ENCODE measurements at places on chromosomes 12 and 14.

GRCh38 chr12:106133136-106134087 is 5.3 kb downstream of the NUAK1 start:
- DNase-seq, result no peak

- no peak for DNase-seq
Measured at GRCh38 chr12:121717041-121717699, 4.6 kb downstream of the TMEM120B start.

GRCh38 chr12:131592972-131593371 is 117.9 kb upstream of the SFSWAP start:
- DNase-seq, result no peak

DNA sequence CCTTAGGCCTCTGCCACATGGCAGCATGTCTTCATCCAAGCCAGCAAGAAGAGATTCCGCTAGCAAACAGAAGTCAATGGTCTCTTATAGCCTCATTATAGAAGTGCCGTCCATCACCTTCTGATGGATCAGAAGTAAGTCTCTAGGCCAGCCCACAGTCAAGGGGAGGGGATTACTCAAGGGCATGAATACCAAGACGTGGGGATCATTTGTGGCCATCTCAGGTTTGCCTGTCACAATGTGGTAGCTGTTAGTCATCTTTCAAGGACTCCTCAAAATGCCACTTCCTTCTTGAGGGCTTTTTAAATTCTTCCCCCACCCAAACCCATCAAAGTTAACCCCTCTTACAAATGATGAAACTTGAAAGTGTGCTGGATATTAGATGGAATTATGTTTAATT is 8.1 kb upstream of the ADCY6 start:
- DNase-seq, result no peak

DNA sequence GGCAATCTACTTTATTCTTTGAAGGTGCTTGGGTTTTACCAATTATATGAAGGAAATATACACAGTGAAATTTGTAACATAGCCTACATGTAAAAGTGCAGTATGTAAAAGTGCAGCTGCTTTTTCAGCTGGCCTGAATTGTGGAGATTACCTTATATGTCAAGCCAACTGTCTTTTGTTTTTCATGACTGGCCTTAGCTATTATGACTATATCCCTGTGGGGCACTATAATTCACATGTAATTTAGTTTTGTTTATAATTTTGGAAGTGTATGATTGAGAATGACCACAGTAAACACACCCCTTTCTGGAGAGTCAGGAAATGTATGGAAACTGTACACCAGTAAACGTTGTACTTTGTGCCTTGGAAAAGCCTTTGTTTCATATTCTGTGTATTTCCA is 435.0 kb upstream of the STXBP6 start:
- no peak for DNase-seq

GRCh38 chr14:70021548-70022220 is 142.5 kb downstream of the SMOC1 start:
- DNase-seq, result no peak

- no peak for DNase-seq
Measured at GRCh38 chr12:89901906-89902642, 193.4 kb upstream of the ATP2B1 start.

- DNase-seq, result no peak
Measured at GRCh38 chr12:16563504-16563903, 42.5 kb downstream of the LMO3 start.

DNA sequence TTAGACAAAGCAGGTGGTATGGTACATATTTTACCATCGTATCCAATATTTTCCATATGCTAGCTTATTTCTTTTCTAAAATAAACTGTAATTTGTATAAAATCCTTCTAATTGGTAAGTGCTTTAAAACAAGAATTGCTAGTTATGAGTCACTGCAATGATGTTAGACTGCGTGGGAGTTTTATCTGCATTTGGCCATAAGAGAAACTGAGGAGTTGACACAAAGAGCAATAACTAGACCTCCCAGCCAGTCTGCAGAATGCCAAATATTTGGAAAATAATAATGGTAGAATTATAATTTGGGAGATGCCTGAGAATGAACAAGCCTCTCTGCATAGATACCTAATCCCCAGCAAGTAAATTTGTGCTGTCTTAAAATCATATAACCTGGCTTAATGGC is 61.7 kb upstream of the PTPRR start:
- no peak for DNase-seq

Data from effector memory CD8-positive, alpha-beta T cell (primary cell).